HS-5 (cell line): ENCODE measurements at places on chromosomes 3 and 15.

GRCh38 chr3:13195374-13195773 lies 122.1 kb upstream of the IQSEC1 start:
- no peak for DNase-seq

GRCh38 chr3:49018707-49019006 lies 277 bp upstream of the DALRD3 start:
- no peak for DNase-seq

GRCh38 chr15:83200162-83200561 lies 7.5 kb downstream of the HDGFL3 start:
- DNase-seq: no peak

- DNase-seq: no peak
These were observed 58.5 kb downstream of the CEP63 start for GRCh38 chr3:134544316-134544715.

- DNase-seq: no peak
These were observed 11.2 kb downstream of the ANP32A start for GRCh38 chr15:68809517-68809916.
